ENCODE measurements at places on chromosomes 1 and 21. TPM values are rescaled to one million over a fixed set of nuclear protein-coding genes. Genes with fewer than 3 reads are reported as not detected.
A peak's percentile ranks its signal among the peaks of the same experiment; 100 is the strongest.

Gene PLD5
- total RNA-seq, result not detected

DNA sequence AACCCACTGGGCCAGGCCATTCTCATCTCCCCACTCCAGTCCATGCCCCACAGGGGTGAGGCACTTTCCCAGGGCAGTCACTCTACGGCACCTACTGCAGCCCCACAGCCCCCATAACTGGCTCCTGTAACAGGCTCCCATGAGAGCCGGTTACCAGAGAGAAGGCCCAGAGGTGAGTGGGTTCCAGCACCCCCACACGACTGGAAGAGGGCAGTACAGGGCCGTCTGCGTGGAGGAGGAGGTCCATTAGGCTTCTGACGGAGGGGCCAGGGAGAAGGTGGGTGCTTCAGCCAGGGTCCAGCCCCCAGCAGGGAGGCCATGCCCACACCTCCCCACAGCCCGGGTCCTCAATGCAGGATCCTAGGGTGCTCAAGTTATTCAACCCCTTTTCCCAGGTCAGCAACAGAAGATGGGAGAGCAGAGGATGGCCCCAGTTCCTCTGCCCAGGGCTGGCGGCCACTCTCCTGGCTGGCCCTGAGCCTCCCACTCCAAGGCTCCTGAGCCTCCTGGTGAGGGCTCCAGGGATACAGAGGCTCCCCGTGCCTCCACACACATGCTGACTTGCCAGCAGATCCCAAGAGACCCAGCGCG is 1.6 kb downstream of the ACAP3 start:
- no peaks in the 10 kb centered on the region for H3K36me3 ChIP-seq
- DNase-seq, result peak; percentile 48
- peak overlapping the region; percentile 65 for H3K27ac ChIP-seq
- H3K4me1 ChIP-seq, result peaks cover 23% of the 10 kb centered on the region
- H3K27me3 ChIP-seq, result no peaks in the 10 kb centered on the region
- peak overlapping the region; percentile 80 for H3K4me3 ChIP-seq

Gene LEPROT
- 19.1 TPM for total RNA-seq

Gene TPR
- total RNA-seq, result 151 TPM

Gene MX1
- total RNA-seq, result 169 TPM

Gene STYXL2
- total RNA-seq, result not detected

- no peak overlapping the region for H3K27ac ChIP-seq
- H3K36me3 ChIP-seq, result no peaks in the 10 kb centered on the region
- DNase-seq, result peak; percentile 58
- peak overlapping the region; percentile 1 for H3K4me3 ChIP-seq
- peaks cover 50% of the 10 kb centered on the region for H3K27me3 ChIP-seq
- peaks cover 2% of the 10 kb centered on the region for H3K4me1 ChIP-seq
Measured at GRCh38 chr1:23216771-23217420, 406 bp downstream of the HTR1D start.

Gene CELA2B
- total RNA-seq, result not detected

Gene RAP1GAP
- total RNA-seq, result 2.1 TPM

All from activated CD4-positive, alpha-beta T cell treated with anti-CD3 and anti-CD28 coated beads for 36 hours (primary cell).